T1000 (cell line): ENCODE measurements at places on chromosomes 2 and 18.

- no peak for DNase-seq
These were observed 334.9 kb upstream of the THUMPD2 start for GRCh38 chr2:40113997-40114396.

DNA sequence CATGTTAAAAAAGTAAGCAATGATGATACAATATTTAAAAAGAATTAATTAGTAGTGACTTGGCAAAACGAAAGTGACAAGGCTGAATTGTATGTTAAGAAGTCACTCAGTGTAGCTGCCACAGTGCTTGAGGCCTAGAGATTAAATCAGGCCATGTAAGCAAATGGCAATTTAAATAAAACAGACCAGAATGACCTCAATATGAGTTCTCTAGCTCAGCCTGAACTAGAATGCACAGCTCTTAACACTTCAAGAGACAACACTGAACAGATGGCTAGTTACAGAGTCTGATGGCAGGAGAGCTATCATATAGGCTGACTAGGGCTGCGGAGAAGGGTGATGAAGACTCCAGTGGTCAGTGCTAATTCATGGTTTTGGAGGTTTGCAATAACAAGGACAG, 117.9 kb upstream of the ZBTB14 start:
- DNase-seq: no peak

- no peak for DNase-seq
These were observed 103.5 kb upstream of the CTAGE1 start for GRCh38 chr18:22521026-22521707.

DNA sequence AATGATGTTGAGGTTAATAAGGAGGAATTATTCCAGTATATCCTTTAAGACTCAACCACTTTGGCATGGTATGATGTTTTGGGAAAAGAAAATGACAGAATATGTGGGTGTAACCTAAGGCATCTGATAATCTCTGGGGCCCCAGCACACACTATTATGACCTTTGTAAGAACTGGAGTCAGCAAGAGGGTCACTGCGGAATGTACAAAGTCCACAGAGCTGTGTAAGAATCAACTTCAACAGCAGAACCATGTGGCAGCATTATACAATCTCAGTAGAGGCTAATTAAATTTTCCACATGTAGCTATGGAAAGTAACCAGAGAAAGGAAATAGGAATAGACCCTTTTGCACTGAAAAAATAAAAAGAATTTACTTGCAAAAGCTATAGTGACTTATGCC, 445.1 kb upstream of the UBE2E3 start:
- no peak for DNase-seq

DNA sequence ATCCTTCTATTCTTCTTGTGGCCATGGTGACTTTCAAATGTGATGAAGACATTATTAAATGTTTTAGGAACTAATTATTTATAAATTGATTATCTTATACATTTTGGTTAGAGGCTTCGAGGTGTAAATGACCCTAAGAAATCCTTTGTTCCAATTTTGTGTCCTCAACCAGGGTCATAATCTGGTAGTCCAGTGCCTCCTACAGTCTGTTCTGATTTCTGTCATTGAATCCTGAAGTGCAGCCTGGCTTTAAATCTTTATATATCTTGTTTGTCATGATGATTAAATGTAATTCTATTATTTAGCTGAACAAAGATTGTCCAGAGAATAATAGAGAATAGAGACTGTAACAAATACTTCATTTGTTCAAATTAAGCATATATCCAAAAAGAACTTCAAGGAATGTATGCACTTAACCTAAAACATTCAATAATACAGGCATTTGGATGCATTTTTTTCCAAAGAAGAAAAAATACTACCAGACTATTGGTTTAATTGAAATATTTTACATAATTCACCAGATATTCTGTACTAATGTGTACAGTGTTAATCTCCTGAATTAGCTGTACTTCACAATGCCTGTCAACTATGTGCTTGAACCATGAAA, 89.8 kb downstream of the PRPF40A start:
- no peak for DNase-seq

GRCh38 chr18:70354771-70355170, 65.9 kb downstream of the SOCS6 start:
- DNase-seq: no peak

DNA sequence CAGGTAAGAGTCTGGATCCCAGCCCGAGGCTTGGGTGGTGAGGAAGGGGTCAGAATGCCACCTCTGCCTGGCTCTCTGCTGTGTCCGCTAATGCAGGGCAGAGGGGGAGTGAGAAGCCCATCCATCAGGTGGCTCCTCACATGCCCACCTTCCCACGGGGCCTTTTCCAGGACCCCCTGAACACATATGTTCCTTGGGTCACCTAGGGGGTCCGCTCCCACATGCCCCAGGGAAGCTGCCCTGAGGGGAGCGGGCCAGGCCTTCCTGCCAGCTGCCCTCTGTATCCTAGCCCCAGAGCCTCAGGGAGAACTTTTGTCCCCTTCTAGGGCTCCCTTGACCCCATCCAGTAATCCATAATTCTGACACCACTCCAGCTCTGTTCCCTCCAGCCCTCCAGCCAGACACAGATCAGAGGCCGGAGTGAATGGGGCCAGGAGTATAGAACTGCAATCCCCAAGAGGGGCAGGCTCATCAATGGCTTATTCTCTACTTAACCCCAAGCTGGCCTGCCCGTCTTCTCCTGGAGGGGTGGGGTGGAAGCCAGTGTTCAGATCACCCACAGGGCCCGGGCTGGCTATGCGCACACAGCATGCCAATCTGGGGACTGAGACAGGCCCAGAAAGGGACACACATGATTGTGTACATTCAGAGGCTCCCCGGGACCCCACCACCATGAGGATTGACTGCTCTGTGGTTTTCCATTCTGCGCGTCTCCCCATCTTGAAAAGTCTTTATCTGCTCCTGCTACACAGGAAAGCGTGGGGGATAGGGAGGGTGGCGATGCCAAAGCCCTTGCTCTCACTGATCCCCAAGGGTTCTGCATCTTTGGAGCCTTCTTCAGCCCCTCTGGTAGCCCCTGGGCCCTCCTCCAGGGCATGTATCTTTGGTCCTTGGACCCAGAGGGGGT, 1.1 kb downstream of the EMILIN1 start:
- DNase-seq: no peak

DNA sequence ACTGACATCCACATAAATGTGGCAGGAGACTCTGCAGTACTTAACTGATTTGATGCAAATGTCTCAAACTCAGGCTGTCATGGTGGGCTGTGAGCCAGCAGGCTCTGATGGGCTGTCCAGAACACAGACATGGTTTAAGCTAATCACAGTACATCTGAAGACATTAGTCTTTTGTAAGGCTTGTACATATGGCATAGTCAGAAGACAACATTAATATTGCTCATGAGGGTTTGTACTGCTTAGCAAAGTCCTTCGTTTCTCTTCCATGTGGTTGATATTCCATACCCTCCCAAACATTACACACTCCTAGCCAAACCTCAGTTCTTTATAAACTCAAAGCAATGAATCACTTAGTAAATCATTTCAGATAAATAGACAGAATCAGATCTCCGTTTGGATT, 330.6 kb downstream of the RND3 start:
- DNase-seq: no peak

DNA sequence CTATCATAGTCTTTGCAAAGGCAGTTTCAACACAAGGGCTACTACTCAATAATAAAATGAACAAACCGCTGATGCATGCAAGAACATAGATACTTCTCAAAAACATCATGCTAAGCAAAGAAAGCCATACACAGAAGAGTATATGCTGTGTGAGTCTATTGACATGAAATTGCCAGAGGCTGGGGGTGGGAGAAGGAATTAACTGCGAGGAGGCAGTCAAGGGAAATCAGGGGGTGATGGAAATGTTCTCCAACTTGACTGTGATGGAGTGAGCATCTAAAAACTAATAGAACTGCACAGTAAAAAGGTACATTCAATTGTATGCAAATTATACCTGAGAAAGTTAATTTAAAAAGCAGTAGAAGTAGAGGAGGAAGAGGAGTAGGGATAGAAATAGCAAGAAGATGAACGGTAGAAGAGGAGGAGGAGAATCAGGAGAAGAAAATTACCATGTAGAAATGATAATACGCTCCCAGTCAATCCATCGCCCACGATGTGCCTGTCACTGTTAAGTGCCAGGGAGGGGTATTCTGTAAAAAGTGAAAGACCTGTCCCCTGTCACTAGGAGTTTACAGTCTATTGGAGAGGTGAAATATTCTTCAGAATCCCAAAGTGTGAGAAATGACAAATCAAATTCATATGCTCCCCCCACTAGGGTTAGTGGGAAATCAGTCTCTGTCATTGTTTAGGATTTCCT, 90.3 kb downstream of the B3GNT2 start:
- DNase-seq: no peak

GRCh38 chr2:218878486-218878885, 2.2 kb upstream of the WNT10A start:
- no peak for DNase-seq

GRCh38 chr18:36314754-36315153, 17.2 kb downstream of the FHOD3 start:
- DNase-seq: no peak

DNA sequence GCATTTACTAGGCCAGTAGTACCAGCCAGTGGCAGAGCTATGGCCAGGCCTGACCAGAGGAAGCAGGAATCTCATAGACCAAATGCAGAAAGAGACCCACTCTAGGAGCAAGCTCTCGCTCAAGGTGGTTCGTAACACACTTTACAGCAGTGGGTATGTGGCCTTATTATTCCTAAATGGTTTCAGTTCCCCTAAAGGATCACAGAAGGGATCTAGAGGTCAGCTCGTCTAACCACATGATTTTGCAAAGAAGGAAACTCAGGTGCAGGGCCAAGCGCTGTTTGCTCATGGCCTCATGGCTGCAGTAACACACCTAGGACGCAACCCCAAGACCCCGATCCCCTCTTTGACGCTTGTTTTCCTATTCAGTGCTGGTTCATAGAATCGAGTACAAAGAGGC, 65.5 kb upstream of the ATG16L1 start:
- no peak for DNase-seq

- no peak for DNase-seq
These were observed 43.8 kb upstream of the PEX13 start for GRCh38 chr2:60973705-60974104.

- DNase-seq: no peak
These were observed 131.5 kb downstream of the ATP9B start for GRCh38 chr18:79200546-79201268.

DNA sequence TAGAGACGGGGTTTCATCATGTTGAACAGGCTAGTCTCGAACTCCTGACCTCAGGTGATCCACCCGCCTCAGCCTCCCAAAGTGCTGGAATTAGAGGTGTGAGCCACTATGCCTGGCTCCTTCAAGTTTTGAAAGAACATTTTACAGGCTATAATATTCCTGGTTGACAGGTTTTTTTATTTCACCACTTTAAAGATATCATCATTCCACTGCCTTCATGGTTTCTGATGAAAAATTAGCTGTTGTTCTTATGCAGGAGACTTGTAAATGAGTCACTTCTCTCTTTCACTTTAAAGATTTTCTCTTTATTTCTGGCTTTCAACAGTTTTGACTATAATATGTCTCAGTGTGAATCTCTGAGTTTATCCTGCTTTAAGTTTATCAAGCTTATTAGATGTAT, 7.9 kb upstream of the ARPC2 start:
- DNase-seq: no peak

DNA sequence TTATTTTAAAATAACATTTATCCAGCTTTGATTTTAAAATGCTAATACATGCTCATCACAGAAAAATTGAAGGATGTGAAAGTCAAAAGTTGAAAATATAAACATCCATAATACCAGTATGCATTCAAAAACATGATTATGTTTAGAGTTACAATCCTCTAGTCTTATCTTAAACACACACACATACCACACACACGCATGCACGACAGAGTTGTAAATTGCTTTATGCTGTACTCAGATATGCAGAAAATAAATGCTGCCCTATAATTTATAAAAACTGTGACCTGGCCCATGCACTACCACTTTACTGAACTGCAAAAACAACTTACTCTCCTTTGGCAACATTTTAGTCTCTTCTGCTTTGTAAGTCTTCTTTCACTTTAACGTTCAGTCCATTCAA, 793.0 kb upstream of the FANCL start:
- no peak for DNase-seq
